Central memory CD4-positive, alpha-beta T cell (primary cell): ENCODE measurements at places on chromosomes 7 and 10.

DNA sequence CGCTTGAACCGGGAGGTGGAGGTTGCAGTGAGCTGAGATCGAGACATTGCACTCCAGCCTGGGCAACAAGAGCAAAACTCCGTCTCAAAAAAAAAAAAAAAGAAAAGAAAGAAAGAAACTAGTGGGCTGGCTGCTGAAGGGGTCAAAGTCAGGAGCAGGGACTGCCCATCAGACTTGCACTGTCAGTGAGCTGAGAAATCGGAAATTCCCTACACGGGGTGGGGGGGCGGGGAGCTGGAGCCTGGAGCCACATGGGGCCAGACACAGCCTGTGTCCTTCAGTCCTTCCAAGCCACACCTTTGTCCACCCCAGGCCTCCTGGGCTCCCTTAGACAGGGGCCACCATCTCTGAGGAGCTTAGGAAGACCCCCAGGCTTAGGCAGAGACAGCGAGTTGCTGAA lies 34.5 kb downstream of the SRRM3 start:
- DNase-seq, result no peak

DNA sequence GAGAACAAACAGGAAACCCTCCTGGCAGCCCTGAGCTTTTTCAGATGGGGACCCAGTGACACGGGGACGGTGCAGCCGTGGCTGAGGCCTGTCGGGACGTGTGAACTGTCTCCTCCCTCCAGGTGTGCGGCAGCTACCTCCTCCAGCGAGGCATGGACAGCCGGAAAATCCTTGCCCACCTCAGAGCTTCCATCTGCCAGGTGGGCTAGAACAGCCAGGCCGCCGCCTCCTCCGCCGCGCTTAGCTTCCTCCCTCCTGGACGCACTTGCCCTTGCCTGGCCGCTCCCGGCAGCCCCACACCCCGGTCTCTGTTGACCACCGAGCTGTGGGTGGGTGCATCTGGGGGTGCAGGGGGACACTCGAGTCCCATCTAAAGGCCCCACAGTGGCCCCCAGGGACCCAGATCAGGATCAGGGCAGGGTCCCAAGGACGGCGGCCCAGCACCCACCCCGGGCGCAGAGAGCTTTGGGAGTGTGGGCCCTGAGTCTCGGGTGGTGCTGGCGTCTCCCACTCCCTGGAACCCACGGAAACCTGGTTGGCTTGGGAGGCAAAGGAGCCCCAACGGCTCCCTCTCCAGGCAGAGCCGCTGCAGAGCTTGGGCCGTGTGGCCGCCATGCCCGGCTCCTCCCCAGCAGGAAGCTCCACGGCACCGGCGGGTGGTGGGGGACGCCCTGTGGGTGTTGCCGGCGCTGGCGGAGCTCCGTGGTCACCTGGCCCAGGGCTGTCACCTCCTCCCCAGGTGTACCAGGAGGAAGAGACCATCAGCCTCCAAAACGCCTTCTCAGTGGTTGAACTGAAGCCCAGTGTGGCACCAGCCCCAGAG lies 32.9 kb upstream of the UTF1 start:
- no peak for DNase-seq

DNA sequence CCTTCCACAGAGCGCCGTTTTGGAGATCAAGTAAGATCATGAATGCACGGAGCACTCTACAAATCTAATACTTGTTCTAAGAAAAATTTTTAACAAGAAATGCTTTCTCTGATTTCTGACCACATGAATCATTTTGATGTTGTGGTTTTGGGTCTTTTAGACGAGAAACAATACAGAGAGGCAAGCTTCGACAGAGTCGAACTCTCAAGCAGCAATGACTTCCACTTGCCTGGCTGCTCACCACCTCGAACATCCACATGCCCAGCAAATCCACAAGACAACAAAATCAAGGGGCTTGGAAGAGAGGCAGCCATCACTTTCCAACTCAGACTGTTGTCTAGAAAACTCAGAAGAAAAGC lies 69.4 kb upstream of the GSDME start:
- peak; percentile 40 for DNase-seq

GRCh38 chr10:43002596-43002995 lies 74.3 kb upstream of the RET start:
- DNase-seq, result no peak

- no peak for DNase-seq
Observed at GRCh38 chr7:148553979-148554378, 36.6 kb upstream of the C7orf33 start.

GRCh38 chr10:109959259-109960145 lies 36.2 kb upstream of the XPNPEP1 start:
- DNase-seq, result no peak
